ENCODE measurements at places on chromosomes 6 and 20.

- DNase-seq = no peak
These were observed 3.2 kb downstream of the TNFRSF6B start for GRCh38 chr20:63699466-63700198.

DNA sequence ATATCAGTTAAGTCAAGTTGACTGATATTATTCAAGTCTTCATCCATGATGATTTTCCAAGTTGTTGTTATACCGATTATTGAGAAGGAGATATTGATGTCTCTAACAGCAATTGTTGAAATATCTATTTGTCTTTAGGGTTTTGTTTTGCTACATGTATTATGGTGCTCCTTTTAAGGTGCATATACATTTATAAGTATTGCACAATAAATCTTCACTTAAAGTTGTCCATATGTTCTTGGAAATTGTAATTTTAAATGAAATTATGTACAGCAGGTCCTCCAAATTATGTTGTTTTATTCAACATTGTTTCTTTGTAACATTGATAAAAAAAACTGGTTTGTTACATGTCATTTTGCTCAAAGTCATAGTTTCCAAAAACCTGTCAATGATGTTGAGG, 650.7 kb upstream of the CITED2 start:
- DNase-seq = no peak

GRCh38 chr6:138691595-138692057, 81.9 kb upstream of the CCDC28A start:
- DNase-seq = no peak

GRCh38 chr6:169763308-169763707, 11.9 kb downstream of the ERMARD start:
- DNase-seq = no peak

DNA sequence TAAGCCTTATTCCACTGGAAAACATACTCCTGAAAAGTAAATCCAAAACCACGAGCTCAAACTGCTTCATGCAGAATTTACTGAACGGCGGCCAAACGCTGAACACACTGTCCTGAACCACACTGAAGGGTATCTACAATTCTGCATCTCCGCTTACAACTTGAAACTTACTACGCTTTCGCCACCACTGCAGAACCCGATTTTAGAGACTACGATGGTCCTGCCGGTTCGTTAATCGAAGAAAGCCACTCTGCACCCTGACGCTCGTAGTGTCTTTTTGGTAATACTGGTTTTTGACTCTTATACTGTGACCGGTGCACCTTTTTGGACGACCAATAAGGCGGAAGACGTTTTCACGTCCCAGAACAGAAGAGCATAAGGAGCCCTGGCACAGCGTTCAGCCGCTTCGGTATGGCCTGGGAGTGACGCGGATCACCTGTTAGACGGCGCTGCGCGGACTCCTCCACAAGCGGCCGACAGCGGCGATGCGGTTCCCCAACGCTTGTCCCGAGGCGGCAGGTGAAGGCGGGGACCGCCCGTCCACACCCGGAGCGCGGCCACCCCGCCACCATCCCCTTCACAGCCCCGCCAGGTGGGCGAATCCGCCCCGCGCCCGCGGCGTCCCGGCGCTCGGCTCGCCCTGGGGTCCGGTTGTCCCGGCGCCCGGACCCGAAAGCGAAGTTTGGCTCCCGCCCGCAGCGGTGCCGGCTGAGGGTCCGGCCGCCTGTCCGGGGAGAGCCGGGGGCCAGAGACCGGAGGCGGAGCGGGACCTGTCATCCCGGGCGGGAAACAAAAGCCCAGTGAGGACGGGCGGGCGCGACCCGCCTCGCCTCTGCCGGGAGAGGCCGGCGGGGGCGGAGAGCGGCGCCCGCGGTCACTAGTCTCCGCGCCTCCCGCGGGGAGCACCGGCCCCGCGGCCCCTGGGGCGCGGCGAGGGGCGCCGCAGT, 784 bp downstream of the FKBP5 start:
- DNase-seq = peak; percentile 65

- DNase-seq = no peak
These were observed 5.5 kb downstream of the MYLK4 start for GRCh38 chr6:2745246-2745645.

GRCh38 chr20:16352321-16352720, 220.9 kb downstream of the KIF16B start:
- DNase-seq = no peak

- DNase-seq = no peak
These were observed at the start of gene MRAP2 for GRCh38 chr6:84033523-84034451. Gene MRAP2 (plus strand): TSS chr6:84033772. CDS start chr6:84055319, 21,547 bp downstream.

GRCh38 chr6:14517516-14518105, 400.0 kb downstream of the CD83 start:
- no peak for DNase-seq

- no peak for DNase-seq
These were observed 303.9 kb downstream of the CDKAL1 start for GRCh38 chr6:20838113-20838512.

DNA sequence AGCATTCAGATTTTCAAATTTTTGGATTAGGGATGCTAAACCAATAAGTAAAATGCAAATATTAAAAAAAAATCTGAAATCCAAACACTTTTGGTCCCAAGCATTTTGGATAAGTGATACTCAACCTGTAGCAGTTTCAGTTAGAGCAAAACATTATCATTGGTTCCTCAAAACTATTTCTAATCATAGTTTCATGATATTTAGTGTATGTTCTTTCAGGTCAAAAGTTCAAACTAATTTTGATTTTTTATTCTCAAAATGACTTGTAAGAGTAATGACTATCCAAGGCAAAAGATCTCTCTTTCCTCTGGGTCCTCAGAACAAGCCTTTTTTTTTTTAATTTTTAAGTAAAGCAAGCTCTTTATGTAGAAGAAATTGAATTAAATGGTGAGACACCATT, 64.0 kb upstream of the TFB1M start:
- DNase-seq = no peak

DNA sequence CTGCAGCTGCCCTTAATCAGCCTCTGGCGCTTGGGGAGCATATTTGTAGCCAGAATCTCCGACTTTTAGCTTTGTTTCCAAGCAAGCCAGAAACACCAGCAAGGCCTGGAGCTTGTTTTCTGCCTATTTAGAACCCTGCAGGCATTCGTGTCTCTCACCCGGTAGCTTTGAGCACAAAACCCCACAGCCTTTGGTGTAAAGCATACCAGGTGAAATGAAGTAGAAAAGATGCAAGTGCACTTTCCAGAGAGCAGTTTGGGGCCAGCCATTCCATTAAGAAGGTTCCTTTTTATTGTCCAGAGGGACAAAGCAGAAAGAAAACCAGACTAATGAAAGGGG, 736 bp downstream of the FAM217B start:
- no peak for DNase-seq

DNA sequence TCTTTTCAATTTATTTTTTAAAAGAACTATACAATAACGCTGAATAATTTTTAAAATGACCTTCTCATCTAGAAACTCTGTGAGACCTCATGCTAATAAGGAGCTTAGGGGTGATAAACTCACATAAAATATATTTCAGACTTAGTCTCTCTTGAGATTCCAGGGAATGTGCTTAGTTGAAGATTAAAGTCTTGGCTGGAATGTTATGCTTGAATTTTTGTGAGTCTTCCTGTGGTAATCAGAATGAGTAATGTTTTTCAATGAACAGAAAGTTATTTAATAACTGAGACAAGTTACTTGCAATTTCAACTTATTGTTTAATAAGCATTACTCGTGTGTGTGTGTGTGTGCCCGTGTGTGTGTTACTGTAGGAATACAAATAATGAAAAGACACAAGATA, 379.9 kb upstream of the EPHA7 start:
- DNase-seq = no peak

DNA sequence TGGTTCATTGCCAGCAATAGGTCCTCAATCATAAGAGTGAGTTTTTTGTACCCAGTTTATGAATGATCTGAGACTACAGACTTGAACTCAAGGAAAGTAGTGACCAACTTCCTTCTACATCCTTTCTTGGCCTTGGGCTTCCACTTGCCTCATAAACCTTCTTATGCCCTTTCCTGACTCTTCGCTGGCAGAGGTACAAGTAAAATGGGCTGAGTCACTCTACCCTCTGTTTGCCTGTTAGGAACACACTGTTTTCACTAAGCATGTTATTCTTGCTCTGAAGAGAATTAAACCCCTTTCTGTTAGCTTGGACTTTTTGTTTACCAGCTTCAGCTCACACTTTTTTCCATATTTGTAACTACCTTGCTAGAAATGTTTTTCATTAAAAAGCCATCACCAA, 74.4 kb downstream of the PKHD1 start:
- DNase-seq = no peak

DNA sequence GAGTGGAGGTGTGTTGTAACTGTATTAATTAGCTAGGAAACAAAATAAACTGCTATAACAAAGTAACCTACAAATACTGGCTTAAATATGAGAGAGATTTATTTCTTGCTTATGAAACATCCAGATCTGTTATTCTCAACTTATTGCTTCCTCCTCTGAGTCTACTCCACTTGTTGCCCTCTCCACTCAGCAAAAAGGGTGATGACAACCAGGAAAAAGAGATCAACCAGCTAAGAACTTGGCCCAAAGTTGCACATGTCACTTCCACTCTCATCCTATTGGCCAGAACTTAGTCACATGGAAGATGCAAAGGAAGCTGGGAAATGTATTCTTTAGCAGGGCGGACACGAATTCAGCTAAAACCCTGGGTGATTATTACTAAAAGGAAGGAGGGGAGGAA, 5.2 kb upstream of the TP53RK start:
- DNase-seq = no peak

- no peak for DNase-seq
These were observed 42.9 kb downstream of the ARHGAP18 start for GRCh38 chr6:129667034-129667433.

- DNase-seq = no peak
These were observed 97.9 kb downstream of the L3MBTL3 start for GRCh38 chr6:130116273-130116672.

DNA sequence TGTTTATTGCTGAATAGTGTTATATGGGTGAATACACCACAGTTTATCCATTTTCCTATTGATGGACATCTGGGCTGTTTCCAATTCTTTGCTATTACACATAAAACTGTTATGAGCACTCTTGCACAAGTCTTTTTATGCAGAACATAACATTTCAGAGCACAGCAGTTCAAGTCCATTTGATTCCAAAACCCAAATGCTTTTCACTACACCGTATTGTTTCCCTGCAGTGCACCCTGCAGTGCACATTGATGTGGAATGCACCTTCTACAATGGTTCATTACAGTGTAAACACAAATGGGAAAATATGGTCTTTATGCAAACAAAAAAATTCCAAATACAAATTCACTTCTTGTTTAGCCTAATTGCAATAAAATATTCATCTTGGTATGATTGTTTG, 3.6 kb upstream of the SLC2A12 start:
- DNase-seq = no peak

DNA sequence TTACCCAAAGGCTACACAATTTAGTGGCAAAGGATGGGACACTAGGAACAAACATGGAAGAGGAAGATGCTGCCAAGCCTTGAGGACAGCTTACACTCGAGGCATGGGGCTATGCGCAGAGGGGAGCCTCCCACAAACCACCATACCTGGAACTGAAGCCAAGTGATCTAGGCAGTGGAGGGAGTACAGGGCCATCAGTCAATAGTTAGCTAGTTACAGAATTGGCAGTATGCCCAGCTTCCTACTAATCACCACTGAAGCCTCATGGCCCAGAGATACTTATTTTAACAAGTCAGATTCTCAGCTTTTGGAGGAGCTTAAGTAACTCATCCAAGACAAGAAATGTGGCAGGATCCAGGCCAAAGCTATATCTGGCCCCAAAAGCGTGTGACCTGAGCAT, 226.6 kb upstream of the MOCS1 start:
- DNase-seq = no peak

DNA sequence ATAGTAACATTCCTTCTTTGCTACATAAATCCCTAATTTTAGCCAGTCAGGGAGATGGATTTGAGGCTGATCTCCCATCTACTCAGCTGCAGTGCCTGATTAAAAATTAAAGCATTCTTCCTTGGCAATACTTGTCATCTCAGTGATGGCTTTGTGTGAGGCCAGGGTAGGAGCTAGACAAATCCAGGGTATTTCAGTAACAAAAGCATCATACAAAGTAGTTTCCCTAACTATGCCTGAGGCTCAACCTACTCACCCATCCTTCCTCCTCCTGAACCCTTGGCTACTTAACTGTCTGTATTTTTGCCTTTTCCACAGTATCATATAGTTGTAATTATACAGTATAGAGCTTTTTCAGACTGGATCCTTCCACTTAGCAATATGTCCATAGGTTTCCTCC, 37.7 kb downstream of the HLA-DRB5 start:
- DNase-seq = no peak

DNA sequence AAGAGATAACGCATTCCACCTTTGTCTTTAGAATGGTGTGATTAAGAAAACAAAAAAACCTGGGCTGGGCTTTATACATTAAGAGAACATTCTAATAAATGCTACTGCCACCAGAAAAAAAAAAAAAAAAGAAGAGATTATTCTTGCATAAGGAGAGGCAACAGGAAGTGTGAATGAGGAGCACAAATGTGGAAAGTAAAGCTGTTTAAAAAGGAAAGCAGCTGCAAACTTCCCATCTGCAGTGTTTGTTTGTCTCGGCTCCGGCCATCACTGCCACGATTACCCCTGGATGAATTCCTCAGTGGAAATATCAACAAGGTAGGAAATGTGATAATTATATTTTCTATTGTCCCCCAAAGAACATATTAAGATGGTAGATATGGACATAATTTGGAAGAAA, 223.9 kb downstream of the PHF3 start:
- no peak for DNase-seq

GRCh38 chr6:33297956-33298772, 578 bp downstream of the RGL2 start:
- peak; percentile 74 for DNase-seq

Data from activated naive CD4-positive, alpha-beta T cell treated with anti-CD3 and anti-CD28 coated beads for 36 hours (primary cell).